ENCODE measurements at places on chromosomes 3 and 15.
A peak's percentile ranks its signal among the peaks of the same experiment; 100 is the strongest.

GRCh38 chr3:74842141-74842540, 227.7 kb upstream of the CNTN3 start:
- no peak for DNase-seq

DNA sequence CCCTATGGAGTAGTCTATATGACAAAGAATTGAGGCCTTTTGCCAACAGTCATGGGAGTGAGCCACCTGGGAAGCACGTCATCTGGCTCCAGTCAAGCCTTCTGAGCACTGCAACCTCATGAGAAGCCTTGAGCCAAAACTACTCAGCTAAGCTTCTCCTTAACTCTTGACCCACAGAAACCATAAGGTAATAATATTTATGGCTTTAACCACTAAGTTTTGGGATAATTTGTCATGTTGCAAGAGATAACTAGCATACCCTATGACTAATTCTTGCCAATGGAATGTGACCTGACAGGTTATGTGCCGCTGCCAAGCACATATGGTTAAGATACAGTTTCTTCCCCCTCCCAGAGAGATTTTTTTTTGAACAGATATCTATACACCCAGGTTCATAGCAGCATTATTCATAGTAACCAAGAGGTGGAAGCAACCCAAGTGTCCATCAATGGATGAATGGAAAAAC, 11.8 kb upstream of the SLC6A11 start:
- DNase-seq, result no peak

DNA sequence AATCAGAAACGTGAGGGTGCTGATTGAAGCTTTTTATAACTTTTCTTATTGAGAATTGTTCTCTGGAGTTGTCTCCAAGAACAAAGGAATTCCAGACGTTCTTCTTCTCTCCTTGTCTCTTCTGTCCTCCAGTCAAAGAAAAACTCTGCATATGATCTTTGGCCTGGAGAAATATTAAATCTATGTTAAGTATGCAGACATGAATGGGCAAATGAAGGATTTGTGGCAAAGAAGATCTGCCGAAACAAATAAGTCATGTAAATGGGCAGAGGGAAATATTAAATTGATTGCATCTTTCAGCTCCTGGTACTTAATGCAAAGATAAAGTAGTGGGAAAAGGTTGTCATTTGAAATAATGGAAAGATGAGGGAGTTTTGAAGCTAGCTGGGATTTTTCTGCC, 74.9 kb downstream of the IGF1R start:
- no peak for DNase-seq

GRCh38 chr3:103644450-103644849, 1209.6 kb downstream of the ZPLD1 start:
- no peak for DNase-seq

DNA sequence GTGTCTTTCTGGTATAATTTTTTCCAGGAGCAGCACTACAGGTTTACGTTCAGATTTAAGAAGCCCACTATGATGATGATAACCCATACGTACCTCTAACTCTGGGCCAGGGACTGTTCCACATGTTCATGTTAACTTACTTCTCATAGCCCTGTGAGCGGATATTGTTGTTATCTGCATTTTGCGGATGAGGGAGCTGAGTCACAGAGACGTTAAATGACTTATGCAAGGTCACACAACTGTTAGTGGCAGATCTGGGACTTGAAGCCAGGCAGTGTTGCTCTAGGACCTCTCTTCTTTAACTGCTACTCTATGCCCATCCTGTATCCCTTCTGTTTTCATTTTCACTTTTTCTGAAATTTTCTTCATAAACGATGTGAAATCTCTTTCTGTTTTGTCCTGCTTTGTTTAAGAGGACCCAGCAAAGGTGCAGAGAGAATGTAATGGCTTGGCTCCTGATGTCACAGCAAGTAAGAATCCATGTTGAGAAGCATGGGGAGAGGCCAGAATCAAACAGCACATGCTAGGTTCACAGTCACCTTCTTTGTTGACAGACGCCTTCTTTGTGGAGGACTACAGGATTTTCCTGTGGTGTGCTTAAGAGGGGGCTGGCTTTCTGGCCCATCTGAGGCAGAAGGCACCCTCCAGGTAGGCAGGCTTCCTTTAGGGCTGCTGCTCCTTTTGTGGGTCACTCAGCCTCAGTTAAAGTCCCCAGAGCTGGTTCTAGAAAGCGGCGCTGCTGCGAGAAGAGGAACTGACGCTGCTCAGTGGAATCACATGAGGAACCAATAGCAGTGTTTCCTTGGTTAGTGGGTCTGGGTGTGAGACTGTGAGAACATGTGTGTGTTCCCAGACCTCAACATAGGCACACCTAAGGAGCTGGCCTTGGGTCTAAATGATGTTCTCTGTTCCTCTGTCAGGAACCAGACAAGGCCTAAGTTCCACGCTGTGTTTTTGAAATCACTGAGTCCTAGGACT, 121.6 kb downstream of the TMEM108 start:
- no peak for DNase-seq

DNA sequence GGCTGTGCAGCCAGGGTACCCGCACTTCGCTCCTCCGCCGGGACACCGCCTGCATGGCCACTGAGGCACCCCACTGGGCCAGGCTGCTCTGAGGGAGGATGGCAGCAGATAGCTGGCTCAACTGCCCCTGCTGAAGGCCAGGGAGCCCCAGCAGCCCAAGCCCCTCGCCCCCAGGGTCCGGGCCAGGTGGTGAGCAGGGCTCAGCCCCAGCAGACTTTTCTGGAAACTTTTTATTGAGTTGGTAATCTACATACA, 11.5 kb downstream of the PLIN1 start:
- no peak for DNase-seq

GRCh38 chr3:49339581-49339940, 292 bp downstream of the USP4 start:
- DNase-seq, result peak; percentile 45

- no peak for DNase-seq
Measured at GRCh38 chr15:67833710-67834511, 5.9 kb downstream of the RNU6-1 start.

DNA sequence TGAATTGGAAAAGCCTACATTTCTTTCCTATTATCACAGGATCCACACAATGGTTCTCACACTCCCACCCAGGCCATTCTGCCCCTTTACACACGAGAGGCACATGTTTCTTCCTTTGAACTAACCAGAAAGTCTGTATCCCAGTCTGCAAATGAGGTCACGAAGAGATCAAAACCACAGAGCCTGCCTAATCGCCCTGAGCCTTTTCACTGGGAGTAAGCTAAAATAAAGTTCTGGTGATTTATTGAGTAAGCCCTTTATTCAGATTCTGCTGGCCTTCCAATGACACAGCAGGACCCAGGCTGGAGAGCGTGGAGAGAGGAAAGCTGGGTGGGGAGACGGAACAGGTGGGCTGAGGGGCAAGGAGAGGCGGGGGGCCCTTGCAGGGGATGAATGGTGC, 78.7 kb downstream of the ATP1B3 start:
- no peak for DNase-seq

- DNase-seq, result no peak
Measured at GRCh38 chr15:79009379-79009778, 64.5 kb upstream of the CTSH start.

DNA sequence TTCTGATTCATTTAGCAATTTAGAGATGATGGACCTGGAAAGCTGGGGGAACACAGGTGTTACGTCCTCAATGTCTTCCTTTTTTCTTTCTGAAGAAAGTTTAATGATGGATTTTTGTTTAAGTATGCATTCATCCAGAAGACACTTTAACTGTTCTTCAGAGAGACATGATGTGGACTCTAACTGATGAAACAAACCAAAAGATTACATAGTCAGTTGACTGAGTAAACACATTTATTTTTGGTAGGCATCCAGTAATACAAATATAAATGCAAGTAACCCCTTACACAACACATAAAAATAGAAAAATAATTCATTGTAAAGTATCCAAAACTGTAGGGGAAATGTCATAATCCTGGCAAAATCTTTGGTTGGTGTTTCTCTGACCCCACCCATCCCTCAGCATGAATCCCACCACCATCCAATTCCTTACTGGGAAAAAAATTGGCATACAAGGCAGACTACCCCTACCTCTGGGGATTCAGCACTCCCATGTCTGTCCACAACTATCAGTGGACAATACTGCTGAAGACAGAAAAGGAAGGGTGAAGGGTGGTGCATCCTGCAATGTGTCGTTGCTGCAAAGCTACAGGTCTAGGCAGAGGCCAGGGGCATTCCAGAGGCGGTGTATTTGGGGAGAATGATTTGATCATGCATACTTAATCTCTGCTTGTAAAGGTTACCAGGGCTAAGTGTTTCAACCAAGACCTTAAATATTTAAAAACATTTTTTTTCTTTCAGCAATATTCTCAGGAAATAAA, 37.4 kb downstream of the THBS1 start:
- no peak for DNase-seq

DNA sequence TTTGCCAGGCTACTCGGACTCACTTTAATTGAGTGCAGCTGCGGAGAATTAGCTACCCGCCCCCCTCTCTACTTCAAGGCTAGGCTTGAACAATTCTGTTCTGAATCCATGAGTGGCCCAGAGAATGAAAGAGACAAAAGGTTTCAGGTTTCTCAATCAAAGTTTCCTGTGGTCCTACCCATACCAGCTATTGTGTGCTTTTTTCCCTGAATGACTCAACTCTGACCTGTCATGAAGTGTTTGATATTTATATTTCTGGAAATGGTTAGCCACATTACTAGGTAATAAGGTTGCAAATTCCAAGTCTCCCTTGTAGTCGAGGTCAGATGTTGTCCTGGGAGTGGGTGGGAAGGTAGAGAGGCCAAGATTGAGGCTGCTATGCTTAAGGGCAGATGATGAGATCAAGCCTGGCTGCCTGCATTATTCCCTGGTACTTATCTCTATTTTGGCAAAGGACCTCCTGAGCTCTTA, 392.7 kb upstream of the TBL1XR1 start:
- DNase-seq, result no peak

- no peak for DNase-seq
Measured at GRCh38 chr3:173774294-173774693, 376.8 kb downstream of the NLGN1 start.

DNA sequence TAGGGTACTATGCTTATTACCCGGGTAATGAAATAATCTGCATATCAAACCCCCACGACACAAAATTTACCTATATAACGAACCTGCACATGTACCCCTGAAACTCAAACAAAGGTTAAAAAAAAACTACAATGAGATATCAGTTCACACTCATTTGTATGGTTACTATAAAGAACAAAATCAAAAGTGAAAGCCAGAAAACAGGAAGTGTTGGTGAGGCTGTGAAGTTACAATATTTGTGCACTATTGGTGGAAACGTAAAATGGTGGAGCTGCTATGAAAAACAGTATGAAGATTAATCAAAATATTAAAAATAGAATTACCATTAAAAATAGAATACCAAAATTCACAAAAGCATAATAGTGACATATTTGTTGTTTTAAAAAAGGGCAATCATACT, 128.9 kb downstream of the ZIC1 start:
- no peak for DNase-seq

- DNase-seq, result no peak
Measured at GRCh38 chr15:37791693-37792092, 142.7 kb upstream of the TMCO5A start.

DNA sequence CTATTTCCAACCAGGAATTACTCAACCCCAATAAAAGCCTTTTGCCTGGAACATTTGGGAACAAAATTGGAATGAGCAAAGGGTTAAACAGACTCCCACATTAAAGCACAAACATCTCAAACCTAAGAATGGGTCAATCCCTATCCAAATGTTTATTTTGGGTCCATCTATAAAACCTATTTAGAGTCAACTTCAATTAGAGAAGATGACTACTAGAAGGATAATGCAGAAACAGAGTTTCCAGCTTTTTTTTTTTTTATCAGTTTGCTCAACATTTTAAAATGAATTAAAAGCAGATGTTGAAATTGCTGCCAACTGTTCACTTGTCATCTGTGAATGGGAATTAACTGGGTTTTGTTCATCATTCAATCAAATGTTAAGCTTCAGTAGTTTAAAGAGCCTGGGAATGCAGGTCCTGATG, 4.1 kb upstream of the TBC1D23 start:
- DNase-seq, result no peak

DNA sequence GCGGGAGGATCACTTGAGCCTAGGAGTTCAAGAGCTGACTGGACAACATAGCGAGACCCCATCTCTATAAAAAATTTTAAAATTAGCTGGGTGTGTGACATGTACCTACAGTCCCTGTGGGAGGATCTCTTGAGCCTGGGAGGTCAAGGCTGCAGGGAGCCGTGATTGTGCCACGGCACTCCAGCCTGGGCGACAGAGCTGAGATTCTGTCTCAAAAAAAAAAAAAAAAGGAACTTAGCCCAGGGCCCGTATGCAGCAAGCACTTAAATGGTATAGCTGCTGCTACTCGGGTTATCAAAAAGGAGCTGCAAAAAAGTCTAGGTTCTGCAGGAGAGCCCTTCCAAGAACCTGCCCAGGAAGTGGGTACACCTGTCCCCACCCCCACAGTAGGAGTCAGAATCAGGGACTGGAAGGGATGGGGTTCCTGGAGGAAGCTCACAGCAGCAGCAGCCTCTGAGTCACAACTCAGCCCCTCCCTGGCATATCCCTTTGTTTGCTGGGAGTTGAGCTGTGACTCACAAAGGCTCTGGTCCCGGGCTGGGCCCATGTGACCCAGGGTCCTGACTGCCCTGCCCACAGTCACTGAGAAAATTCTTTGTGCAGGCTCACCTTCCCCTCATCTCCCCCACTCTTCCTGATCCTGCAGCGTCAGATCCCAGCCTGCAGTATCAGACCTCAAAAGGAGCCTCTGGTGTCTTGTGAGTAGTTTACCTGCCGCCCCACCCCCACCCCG, at the start of gene SPATA12:
TSS of gene SPATA12 (plus strand) at position 576 of the 733 bp plus-strand sequence. CDS start 13,031 bp downstream, outside the sequence.
- peak; percentile 47 for DNase-seq

- no peak for DNase-seq
Measured at GRCh38 chr3:141714671-141715070, 23.4 kb upstream of the RNF7 start.

DNA sequence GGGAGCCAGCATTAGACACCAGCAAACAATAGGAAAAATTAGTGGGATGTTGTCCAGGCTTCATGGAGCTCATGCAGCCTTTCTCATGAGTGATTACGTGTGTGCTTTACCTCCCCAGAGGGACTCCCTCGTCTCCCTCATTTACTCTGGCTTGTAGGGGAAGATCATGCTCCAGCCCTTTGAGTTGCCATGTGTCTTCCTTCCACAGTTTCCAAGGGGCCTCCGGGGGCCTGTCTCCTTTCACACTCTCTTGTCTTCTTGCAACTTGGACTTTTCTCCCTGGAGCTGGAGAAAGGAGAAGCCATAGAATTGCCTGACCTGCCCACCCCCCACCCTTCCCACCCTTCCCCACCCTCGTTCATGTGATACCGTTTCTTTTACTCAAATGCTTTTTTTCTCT, 98.7 kb downstream of the FAM43A start:
- no peak for DNase-seq

- peak; percentile 44 for DNase-seq
Measured at GRCh38 chr3:43638594-43639447, 17.0 kb upstream of the ANO10 start.

GRCh38 chr15:78034495-78035191, 42.9 kb downstream of the TBC1D2B start:
- DNase-seq, result no peak
